ENCODE measurements at places on chromosomes 2 and 18.

- no peak for DNase-seq
Measured at GRCh38 chr2:51344886-51345285, 313.0 kb upstream of the NRXN1 start.

DNA sequence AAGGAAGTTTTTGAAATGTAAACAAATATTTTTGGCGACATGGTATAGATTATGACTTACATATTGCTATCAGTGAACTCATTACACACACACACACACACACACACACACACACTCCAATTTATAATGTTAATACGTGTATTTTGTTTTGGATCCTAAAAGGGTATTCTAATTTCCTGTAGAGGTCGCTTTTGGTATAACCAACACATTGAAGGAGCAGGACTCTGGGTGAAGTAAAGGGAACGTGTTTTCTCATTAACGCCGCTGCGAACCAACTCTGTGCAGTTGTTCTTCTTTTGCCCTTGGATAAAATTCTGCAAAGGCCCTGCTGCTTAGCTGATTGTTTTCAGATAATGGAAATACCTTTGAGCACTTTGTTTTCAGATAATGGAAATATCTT lies 190.4 kb downstream of the PMAIP1 start:
- DNase-seq = no peak

DNA sequence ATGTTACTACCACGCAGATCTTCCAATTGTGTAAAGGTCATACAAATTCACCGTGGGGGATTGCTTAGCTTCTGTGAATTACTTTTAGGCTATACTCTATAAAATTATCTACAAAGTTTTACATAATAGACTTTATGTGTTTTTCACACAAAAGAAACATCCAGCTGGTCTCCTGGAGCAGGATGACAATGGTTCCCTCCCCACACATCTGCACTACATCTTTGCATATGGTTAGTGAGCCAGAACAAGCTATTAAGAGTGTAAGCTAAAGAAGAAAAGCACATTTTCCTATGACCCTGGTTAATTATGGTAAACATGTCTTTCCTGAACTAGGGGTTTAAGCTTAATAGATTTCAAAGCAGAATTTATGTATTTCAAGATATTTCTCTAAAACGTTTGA lies 295.1 kb downstream of the ASXL3 start:
- no peak for DNase-seq

- no peak for DNase-seq
Measured at GRCh38 chr18:11199477-11199876, 50.1 kb upstream of the PIEZO2 start.

DNA sequence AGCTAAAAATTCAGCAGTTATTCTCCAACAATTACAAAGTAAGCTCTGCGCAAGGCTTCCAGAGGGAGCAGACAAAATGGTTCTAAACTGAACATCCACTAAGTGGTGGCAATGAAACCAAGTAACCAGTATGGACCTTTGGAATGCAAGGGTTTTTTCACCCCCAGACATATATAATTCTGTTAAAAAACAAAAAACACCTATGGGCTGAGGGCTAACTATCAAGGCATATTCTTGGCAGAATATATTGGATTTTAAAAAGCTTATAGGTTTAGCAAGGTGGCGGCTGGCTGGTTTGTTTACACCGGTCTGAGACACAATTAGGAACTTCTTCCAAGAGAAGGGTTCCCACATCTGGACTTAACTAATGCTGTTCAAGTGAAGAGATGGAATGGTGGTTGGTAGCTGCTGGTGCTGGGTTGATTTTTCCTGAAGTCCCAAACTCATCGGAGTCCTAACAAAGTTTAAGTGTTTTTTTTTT lies 2.8 kb downstream of the ZFP36L2 start:
- DNase-seq = no peak

- no peak for DNase-seq
Measured at GRCh38 chr2:176477336-176477735, 208.1 kb downstream of the MTX2 start.

- no peak for DNase-seq
Measured at GRCh38 chr2:29802986-29803385, 118.4 kb downstream of the ALK start.

GRCh38 chr2:72927619-72928550 lies 10.6 kb downstream of the EMX1 start:
- DNase-seq = no peak

GRCh38 chr2:241858206-241859016 lies at the start of gene PDCD1:
TSS of gene PDCD1 (minus strand) at chr2:241858894. CDS start at chr2:241858838, 56 bp downstream.
- peak; percentile 25 for DNase-seq

DNA sequence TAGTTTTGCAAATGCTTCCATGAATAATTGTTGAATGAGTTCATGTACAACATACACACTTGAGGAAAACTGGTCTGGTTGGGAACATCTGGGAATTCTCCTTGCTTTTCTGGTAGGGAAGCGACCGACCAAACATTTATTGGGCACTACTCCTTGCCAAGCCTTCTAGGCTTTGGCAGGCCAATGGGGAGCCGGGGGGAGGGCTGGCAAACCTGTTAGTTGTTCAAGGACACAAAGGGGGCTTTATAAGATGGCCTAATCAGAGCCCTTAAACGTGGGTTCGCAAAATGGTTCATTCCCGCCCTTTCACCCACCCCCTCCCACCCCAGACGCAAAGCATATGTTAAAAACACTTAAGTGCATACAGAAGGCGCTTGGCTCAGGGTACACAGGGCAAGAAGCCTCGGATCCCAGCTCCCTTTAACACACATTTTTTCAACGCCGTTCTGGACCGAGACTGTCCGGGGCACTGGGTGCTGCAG lies 844 bp upstream of the VSNL1 start:
- DNase-seq = peak; percentile 20

GRCh38 chr2:211302676-211303075 lies 746.3 kb downstream of the CPS1 start:
- DNase-seq = no peak

DNA sequence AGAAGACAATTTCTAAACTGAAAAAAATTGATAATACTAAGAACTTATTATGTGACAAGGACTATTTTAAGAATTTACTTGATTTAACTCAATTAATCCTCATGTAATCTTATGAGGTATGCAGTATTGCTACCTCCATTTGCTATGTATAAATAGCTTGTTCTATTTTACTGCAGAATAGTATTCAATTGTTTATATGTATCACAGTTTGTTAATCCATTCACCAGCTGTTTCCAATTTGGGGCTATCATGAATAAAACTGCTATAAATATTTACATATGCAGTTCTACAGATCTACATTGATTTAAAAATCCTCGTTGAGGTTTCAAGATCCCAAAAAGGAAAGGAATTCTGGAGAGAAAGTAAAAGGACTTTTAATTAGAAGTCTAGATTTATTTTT lies 54.8 kb upstream of the DOCK10 start:
- no peak for DNase-seq

DNA sequence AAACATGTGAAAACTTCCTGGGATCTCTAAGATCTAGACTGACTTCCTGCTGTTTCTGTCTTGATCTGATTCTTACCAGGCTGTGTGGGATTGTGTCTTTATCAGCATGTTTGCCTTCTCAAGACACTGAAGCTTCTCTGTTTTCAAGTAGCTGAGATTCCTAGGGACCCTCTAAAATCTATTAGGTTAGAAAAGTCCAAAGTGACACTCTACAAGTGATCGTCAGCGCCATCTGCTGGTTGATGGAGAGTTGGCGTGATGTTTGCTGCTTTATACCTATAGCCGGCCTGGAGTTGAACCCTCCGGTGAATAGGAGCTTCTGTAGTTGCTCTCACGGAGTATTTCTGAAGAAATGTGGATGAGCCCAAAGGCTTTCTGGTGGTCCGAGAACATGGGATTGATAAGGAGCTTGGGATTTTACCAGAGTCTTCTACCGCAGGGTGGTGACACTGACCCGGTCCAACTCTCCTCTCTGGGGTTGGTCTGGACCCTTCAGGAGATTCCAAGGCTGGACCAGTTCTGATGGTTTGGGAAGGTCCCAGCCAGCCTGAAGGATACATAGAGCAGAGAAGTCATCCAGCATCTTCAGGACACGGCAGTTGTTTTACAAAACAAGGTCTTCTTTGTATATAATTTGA lies 96.0 kb upstream of the TTC39C start:
- DNase-seq = peak; percentile 68

- DNase-seq = no peak
Measured at GRCh38 chr2:69077252-69077950, 64.4 kb downstream of the ANTXR1 start.

DNA sequence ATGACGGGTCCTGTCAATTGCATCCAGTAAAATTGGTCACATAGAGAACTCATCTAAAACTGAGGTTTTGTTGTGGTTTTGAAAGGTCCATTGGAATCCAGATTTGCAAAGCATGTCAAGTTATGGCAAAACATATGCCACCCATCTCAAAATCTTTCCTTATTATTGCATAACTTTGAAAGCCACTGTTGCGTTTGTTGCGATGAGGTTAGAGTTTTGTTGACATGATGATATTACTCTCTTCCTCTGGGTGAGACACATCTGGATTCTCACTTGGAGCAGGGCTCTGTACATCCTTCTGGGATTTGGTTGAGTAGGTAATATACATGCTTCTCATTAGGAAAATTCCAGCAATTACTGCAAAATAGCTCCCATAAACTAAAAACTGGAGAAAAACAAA lies 20.6 kb downstream of the SCYGR5 start:
- no peak for DNase-seq

DNA sequence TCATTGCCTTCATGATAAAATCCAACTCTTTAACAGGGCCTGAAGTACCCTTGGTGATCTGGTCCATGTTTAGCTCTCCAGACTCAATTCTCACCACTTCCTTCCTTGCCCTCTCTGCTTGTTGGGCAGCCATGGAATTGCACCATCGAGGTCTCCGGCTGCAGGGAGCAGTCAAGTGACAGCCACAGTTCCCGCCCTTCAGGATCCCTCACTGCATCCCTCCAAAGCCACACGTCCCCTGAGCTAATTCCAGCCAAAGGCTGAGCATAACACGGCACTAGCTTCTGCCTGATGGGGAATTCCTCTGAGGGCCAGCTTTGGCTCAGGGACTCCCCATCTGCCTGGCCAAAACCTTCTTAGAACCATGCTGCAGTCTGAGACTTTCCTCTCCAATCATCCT lies 47.4 kb upstream of the SLC1A4 start:
- DNase-seq = no peak

GRCh38 chr18:30970196-30970816 lies 72.2 kb downstream of the DSC3 start:
- DNase-seq = no peak

- peak; percentile 18 for DNase-seq
Measured at GRCh38 chr2:239946864-239947728, 78.0 kb downstream of the NDUFA10 start.

DNA sequence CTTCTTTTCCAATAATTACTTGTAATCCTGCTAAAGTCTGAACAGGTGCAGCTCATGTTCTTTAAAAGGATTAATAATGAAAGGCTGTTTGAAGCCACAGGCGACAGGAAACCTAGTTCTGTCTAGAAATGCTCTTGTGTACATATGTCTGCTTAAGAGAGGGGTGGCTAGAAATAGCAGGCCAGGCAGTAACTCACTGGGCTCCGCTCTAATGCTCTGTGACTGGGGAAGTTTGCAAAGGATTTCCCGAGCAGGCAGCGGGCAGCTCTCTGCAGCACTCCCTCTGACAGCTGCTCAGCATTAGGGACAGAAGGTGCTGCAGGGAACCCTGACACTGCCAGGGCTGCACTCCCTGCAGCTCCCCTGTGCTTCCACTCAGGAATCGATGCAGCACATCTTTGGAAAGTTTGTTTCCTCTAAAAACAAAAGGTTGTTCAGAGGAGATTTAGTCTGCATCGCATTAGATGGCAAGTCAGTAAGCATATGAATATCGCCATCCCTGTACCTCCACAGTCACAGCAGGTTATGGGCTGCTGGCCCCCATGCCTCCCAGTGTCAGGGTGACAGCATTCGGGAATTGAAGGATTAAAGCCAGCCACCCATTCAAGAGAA lies 33.1 kb upstream of the TTC39C start:
- DNase-seq = no peak

- DNase-seq = no peak
Measured at GRCh38 chr2:188659656-188660406, 314.3 kb upstream of the COL3A1 start.

DNA sequence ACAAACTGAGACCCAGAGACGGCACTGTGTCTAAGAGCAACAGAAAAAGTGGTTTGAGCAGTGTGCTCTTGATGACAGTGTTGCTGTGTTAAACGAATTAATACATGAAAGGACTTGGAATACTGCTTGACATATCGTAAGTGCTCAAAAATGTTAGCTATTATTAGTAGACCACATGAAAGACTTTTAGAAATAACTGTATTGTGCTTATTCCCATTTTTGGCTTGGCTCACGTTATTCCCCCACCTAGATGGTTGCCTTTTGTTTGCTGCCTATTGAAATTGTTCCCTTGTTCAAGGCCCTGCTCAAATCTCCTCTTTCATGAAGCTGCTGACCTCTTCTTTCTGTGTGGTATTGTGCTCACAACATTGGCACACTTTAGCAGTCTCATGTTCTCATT lies 27.8 kb upstream of the C2orf74 start:
- DNase-seq = no peak

GRCh38 chr18:32060026-32060425 lies 31.6 kb upstream of the RNF138 start:
- no peak for DNase-seq

GRCh38 chr2:133506996-133507395 lies 61.3 kb downstream of the NCKAP5 start:
- peak; percentile 19 for DNase-seq

GRCh38 chr2:2238726-2239269 lies 92.3 kb downstream of the MYT1L start:
- DNase-seq = no peak

DNA sequence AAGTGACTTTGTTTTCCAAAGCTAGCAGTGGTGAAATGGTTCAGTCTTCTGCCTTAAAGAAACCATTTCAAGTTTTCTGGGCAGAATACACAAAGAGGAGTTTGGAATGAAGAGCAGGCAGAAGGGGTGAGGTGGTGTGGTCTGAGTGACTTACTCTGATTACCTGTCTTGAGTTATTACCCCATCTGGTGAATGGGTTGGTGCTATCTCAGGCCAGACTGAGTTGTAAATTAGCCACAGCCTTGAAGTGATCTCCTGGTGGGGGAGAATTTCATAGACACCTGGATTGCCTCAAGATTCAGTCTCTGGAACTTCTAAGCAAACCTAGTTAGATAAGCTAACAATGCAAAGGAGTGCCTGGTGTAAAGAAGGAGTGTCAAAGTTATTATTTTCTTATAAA lies 983.5 kb upstream of the NXPH2 start:
- no peak for DNase-seq

DNA sequence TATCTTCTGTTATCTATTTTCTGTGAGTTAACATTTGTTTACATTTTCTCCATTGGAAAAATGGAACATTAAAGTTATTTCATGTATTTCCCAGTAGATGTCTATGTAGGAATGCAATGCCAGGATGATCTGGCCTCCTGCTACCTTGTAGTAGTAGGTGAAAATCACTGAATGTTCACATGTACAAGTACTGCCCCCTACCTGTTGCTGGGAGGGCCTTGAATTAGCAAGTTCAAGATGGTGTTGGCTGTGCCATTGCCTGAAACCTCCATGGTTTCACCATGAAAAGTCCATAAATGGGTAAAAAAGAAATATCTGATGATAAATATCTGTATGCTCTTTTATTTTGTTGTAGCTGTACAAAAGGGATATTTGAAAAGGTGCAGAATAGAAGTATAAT lies 30.7 kb downstream of the XRCC5 start:
- DNase-seq = no peak

- no peak for DNase-seq
Measured at GRCh38 chr2:237118025-237118424, 32.3 kb downstream of the COPS8 start.
